ENCODE measurements at places on chromosomes 3 and 15.

- DNase-seq: no peak
Observed at GRCh38 chr15:50009634-50010033, 109.4 kb downstream of the ATP8B4 start.

GRCh38 chr3:13064159-13064868 lies 8.9 kb downstream of the IQSEC1 start:
- no peak for DNase-seq

DNA sequence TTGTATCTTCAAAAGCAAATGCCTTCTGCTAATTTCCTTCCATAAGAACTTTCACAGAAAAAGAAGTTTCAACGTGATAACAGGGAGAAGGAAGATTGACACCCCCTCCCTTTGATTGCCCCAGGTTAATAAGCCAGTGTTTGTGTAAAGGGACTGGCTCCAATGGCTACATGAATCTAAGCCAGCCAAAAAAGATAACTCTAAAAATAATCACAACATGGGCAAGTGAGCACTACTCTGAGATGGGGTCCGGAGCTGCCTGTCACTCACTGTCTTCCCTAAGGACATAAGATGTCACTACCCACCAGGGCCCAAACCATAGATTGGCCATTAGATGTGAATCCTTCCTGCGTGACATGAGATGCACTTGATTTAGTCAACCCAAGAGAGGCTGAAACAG lies 17.6 kb upstream of the ST8SIA2 start:
- no peak for DNase-seq

GRCh38 chr3:1531981-1532380 lies 439.2 kb downstream of the CNTN6 start:
- no peak for DNase-seq

DNA sequence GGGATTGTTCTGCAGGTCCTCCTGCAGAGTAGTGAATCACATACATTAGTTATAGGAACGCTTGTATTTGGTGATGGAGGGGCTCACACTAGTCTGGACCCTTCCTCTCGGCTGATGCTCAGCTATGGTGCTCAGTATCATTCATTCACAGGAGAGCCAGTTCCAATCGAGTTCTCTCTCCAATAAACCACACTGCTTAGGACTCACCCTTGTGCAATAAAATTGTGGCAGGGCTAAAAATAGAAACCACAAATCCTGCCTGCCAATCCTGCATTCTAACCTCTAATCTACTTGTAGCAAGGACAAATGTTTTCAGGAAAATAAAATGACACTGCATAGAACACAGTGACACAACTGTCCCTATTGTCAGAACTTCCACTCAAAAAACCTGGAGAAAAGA lies 138.4 kb upstream of the TBL1XR1 start:
- DNase-seq: no peak

- no peak for DNase-seq
Observed at GRCh38 chr3:187209491-187209890, 12.2 kb downstream of the RTP1 start.

GRCh38 chr15:88257311-88258092 lies 963 bp upstream of the NTRK3 start:
- no peak for DNase-seq

DNA sequence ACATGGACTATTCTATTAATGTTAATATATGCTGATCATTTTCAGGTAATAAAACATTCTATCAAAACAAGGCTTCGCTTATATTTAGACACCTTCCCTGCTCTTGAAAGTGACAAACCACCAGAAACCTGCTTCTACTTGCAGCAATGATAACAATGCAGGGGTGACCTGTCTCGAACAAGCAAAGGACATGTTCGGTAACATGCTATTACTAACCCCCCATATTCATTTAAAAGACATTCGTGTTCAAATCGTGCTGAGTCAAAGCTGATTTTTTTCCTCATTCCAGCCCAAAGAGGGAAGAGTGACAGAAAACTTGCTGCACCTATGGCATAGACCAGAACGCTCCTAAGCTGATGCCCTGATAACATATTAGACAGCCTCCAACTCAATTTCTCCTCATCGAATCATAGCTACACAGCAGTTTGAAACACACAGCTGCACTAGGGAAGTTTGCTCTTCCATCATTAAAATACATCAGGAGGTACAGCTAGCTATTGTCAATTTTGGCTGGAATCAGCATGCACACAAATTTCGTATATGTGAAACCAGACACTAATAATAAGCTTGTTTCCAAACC lies 341.5 kb downstream of the FOXP1 start:
- no peak for DNase-seq

DNA sequence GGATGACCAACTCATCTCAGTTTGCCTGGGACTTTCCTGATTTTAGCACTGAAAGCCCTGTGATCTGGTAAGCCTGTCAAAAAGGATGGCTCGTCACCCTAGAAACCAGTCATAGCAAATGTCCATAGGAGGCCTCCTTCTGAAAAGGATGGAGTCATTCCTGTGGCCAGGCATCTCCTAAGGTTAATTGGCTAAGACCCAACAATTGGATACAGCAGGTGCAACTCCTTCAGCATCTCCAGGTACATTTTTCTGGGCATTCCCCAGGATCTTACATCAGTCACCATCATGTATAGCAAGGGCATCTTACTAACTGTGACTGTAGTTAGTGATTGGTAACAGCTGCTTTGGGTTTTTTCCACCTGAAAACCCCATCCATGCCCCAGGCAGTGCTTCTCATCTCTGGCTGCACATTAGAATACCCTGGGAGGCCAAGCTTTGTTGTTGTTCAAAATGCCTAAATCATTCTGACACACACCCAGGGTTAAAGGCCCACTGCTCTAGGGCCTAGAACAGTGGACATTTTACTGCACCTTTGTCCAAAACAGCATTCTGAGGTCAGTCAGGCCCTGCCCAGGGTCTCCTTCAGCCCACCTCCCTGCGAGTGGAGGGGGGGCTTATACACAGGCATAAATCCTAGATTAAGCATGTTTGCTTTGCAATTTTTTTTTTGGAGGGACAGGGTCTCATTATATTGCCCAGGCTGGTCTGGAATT lies 28.3 kb upstream of the GALNT15 start:
- DNase-seq: no peak

- no peak for DNase-seq
Observed at GRCh38 chr3:145900056-145900829, 260.7 kb downstream of the PLOD2 start.

- no peak for DNase-seq
Observed at GRCh38 chr15:81024936-81025335, 24.2 kb downstream of the TLNRD1 start.

Data from GM19239 (cell line).